ENCODE measurements at places on chromosomes 1 and 21. TPM values are rescaled to one million over a fixed set of nuclear protein-coding genes. Genes with fewer than 3 reads are reported as not detected.

DNA sequence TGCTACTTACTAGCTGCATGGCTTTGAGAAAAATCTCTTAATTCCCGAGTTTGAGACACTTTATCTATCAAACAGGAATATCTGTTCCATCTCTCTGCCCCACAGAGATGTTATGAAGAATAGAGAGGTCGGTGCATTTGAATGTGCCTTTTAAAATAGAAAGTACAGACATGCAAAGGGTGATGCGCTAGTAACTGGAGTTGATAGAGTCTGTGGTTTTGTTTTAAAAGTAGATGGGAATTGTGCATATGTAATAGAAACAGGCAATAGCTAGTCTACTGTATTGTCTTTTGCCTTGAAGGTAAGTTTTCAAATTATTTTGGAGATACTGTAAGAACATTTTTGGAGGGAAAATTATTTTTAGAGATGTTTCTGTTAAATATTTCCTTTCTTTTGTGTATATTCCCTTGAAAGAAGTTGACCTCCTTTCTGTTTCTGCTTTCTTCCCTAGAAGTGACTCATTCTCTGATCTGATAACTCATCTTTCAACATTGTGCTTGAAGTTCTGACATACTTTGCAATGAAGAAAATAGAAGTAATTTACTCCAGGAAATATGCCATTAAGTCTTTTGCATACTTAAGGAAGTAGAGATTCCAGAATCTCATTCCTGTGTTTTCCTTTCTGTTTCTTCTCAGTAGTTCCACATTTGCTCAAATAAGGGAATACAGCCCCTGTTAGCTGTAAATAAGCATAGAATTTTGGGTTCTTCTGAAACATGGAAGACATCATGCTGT, 151.6 kb downstream of the SDCCAG8 start:
- H3K4me1 ChIP-seq = no peaks in the 10 kb centered on the region
- no peaks in the 10 kb centered on the region for H3K36me3 ChIP-seq
- H3K4me3 ChIP-seq = no peak overlapping the region

DNA sequence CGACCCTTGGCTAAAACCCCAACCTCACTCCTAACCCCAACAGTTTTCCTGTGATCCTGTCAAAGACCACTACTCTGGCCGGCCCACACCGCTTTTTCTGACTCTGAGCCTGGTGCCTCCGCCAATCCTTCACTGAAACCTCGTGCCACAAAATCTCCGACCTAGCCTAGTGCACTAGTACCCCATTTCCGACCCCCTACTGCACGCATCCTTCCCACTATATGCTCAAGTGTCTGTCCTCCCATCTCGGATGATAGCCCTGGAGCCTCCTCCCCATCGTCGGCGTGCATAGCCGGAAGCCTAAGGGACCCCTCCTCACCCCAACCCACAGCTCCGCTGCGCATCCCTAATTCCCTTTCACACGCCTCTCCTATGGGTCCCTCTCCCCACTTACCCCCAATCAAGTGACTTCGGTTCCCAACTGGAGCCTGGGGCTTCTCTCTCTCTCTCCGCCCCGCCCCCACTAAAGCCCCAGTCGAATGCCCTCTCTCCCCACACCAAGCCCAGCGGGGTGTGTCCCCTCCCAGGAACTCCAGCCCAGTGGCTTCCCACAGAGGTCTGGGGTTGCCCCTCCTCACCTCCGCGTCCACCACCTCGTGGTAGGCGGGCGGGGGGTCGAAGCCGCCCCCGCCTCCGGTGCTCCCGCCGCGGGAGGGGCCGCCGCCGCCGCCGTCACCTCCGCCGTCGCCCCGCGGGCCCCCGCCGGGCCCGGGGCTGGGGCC, 791 bp downstream of the USP24 start:
- DNase-seq = peak; percentile 71
- peaks cover 55% of the 10 kb centered on the region for H3K4me1 ChIP-seq
- H3K4me3 ChIP-seq = peak overlapping the region; percentile 74
- H3K36me3 ChIP-seq = no peaks in the 10 kb centered on the region
- H3K27me3 ChIP-seq = no peaks in the 10 kb centered on the region

DNA sequence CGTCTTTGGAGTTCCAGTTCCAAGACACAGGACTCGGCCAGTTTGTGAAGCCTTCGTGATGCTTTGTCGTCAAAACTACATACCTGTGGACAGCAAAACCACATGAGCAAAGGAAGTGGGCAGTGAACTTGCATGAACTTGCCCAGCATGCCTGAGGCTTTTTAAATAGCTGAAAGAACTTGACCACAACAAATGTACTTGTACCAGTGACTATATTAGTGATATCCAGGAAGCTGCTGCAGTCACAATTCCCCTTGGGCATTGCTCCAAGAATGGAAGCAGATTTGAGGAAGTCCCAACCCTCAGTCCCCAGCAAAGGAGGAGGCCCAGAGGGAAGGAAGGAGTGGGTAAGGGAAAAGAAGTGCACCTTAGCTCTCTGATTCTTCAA, 2.6 kb downstream of the FUCA1 start:
- DNase-seq = no peak
- no peak overlapping the region for H3K27ac ChIP-seq
- peaks cover 23% of the 10 kb centered on the region for H3K4me1 ChIP-seq
- H3K36me3 ChIP-seq = peaks cover 7% of the 10 kb centered on the region
- no peaks in the 10 kb centered on the region for H3K27me3 ChIP-seq
- H3K4me3 ChIP-seq = no peak overlapping the region

GRCh38 chr1:10680487-10680886, 116.0 kb downstream of the CASZ1 start:
- peaks cover 100% of the 10 kb centered on the region for H3K4me1 ChIP-seq
- H3K27me3 ChIP-seq = no peaks in the 10 kb centered on the region
- H3K4me3 ChIP-seq = peak overlapping the region; percentile 13
- no peak for DNase-seq
- peak overlapping the region; percentile 98 for H3K27ac ChIP-seq
- H3K36me3 ChIP-seq = no peaks in the 10 kb centered on the region

DNA sequence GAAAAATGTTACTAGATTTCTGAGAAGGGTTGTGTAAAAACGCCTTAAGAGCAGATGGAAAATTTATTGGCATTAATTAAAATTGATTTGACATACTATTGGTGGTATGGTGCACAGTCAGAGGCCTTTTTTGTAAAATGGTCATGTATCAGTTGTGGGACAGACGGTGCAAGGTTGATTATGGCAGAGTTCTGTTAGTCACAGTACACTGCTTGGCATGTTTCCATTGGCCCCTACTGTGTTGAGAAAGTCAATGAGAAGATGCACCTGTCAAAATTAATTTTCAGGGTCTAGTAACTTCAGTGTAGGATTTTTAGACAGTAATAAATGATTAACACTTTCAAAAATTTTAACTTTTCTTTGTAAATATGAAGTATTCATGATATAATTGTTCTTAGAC, 4.4 kb downstream of the B3GALT2 start:
- no peaks in the 10 kb centered on the region for H3K27me3 ChIP-seq
- DNase-seq = peak; percentile 60

DNA sequence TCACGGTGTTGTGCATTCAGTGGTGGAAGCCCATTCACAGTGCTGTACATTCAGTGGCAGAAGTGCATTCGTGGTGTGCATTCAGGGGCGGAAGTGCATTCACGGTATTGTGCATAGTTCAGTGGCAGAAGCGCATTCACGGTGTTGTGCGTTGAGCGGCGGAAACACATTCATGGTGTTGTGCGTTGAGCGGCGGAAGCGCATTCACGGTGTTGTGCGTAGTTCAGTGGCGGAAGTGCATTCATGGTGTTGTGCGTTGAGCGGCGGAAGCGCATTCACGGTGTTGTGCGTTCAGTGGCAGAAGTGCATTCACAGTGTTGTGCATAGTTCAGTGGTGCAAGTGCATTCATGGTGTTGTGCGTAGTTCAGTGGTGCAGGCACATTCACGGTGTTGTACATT, 60.6 kb downstream of the PCNT start:
- peaks cover 58% of the 10 kb centered on the region for H3K36me3 ChIP-seq
- no peak overlapping the region for H3K4me3 ChIP-seq
- no peak for DNase-seq
- H3K27ac ChIP-seq = no peak overlapping the region
- no peaks in the 10 kb centered on the region for H3K4me1 ChIP-seq
- no peaks in the 10 kb centered on the region for H3K27me3 ChIP-seq

- DNase-seq = no peak
- no peaks in the 10 kb centered on the region for H3K27me3 ChIP-seq
- H3K4me3 ChIP-seq = no peak overlapping the region
- no peak overlapping the region for H3K27ac ChIP-seq
Observed at GRCh38 chr1:204562075-204562990, 46.1 kb downstream of the MDM4 start.

GRCh38 chr1:147389532-147390184, 147.2 kb downstream of the CHD1L start:
- H3K36me3 ChIP-seq = no peaks in the 10 kb centered on the region
- no peak overlapping the region for H3K27ac ChIP-seq
- DNase-seq = no peak
- no peak overlapping the region for H3K4me3 ChIP-seq
- H3K27me3 ChIP-seq = no peaks in the 10 kb centered on the region

DNA sequence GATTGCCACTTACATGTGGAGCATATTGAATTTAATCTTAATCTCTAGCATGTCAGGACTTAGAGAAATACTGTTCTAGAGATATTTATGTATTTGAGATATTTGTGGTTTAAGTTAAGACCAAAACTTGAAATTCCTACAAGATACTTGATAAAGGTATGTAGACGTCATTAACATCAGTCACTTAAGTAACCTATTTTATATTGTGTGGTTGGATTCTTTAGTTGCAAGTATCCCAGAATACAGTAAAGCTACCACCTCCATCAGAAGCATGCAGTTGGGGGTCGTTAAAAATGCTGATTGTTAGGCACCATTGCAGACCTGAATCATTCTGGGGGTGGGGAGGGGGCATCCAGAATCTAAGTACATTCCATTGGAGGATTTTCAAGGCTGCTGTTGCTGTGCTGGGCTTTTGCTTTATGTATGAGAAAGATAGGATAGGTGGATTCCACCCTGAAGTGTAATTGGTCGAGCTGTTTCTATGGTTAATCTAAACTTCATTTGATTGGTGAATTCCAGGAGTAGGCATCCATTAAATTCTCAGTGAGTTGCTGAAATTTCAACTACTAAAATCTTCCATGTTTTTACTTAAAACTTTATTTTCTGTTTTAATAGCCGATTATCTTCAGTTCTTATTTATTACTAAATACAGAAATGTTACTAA, 4.0 kb downstream of the H3-3A start:
- H3K27ac ChIP-seq = no peak overlapping the region
- no peaks in the 10 kb centered on the region for H3K27me3 ChIP-seq
- H3K36me3 ChIP-seq = no peaks in the 10 kb centered on the region
- DNase-seq = no peak
- H3K4me1 ChIP-seq = no peaks in the 10 kb centered on the region
- H3K4me3 ChIP-seq = no peak overlapping the region

DNA sequence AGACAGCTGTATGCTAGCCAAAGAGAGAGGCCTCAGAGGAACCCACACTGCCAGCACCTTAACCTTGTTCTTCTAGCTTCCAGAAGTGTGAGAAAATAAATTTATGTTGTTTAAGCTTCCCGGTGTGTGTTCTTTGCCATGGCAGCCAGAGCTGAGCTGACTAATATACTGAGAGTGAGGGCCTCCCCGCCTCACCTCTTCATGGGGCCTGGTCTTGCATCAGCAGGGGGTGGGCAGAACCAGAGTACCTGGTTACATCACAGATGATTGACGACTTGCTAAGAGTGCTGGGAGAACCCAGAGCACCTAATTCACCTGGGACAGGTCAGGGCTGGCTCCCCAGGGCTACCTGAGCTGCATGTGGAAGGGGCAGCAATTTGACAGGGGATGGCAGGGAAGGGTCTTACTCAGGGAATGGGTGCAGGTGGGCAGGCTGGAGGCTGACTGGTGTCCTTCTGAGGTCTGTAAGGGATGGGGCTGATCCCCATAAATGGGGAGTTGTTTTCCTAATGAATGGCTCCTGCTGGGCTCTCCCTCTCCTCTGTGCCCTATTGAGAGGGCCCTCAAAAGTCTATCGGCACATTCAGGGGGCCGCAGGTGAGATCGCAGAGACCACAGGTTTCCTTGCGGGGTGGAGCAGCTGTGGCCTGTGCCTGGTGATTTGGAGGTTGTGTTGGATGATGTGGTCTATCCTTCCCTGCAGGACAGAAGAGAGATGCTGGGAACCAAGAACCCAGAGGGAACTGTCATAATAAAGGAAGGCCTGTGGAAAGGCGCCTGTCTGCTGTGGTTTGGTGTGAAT, 60.6 kb upstream of the ETV3 start:
- DNase-seq = peak; percentile 39
- no peak overlapping the region for H3K27ac ChIP-seq
- no peaks in the 10 kb centered on the region for H3K4me1 ChIP-seq

PALMD gene
- total RNA-seq = 8.1 TPM

SGIP1 gene
- 14.1 TPM for total RNA-seq

OPRD1 gene
- 0.83 TPM for total RNA-seq

DHRS3 gene
- total RNA-seq = 47.1 TPM

Data from sigmoid colon (tissue), 7 donors.